ENCODE measurements at places on chromosomes 2 and 18. TPM values are rescaled to one million over a fixed set of nuclear protein-coding genes. Genes with fewer than 3 reads are reported as not detected.

The IL36G gene
- total RNA-seq = not detected

DNA sequence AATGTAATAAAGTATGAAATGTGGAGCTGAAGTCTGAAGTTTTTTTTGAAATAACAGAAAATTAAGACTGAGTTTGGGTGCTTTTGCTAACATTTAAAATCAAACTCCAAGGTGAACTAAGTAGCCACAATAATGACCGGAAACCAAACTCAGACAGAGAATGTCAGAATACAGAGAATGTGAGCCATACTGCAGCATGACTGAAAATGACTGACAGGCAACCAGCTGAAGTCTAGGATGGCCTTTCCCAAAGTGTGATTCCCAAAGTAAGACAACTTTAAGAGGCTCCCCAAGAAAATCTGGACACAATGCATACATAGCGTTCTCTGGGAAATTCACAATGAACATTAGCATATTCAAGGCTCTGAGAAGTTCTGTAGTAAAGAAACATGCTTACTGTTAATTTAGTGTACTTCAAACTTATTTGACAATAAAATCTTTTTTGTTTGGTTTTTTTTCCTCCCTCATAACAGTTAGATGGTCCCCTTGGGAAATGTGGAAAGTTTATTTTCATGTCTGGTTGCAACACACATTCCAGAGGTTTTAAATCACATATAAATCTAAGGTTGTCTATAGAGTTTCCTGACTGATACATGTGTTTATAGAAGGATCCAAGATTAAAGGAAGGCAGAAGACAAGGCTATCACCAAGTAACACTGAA lies 28.6 kb downstream of the PLA2R1 start:
- no peak for DNase-seq

The CPS1 gene
- 6.9 TPM for total RNA-seq

The MAP3K19 gene
- 0.09 TPM for total RNA-seq

- DNase-seq = no peak
Measured at GRCh38 chr2:158753641-158754611, 41.2 kb upstream of the DAPL1 start.

DNA sequence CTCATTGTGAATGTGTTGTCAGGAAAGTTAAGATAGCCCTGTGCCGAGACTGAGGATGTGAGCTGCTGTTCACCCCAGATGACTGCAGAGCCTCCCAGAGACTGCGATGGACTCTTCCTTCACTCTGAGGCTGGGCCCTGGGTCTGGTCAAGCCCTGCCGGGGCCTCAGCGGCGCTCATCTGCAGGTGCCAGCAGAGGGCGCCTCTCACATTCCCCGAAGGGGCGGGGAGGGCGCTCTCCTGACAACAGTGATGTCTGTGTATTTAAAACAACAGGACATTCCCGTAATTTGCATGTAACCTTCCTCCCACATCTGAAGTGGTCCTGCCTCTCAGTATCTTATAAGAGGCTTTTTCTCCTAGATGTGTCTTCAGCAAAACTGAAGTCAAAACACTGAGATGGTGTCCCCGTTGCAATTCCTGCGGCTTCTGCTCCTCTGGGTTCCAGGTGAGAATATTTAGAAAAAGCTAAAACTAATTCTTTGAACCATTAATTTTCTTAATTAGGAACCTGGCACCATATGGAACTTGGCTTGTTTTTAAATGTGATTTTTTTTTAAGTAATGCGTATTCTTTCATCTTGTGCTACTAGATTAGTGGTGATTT lies 1377.9 kb downstream of the RPIA start:
- no peak for DNase-seq

GRCh38 chr18:76426737-76427305 lies 68.2 kb downstream of the ZNF516 start:
- DNase-seq = peak; percentile 75

DNA sequence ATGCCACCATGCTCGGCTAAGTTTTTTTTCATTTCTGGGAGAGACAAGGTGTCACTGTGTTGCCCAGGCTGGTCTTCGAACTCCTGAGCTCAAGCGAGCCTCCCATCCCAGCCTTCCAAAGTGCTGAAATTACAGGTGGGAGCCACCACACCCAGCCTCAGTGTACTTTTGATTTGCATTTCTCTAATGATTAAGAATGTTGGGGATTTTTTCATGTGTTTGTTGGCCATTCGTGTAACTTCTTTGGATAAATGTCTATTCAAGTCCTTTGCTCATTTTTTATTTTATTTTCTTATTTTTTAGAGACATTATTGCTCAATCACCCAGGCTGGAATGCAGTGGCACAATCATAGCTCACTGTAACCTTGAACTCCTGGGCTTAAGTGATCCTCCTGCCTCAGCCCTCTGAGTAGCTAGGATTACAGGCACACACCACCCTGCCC lies 73.1 kb downstream of the TMEM185B start:
- no peak for DNase-seq

DNA sequence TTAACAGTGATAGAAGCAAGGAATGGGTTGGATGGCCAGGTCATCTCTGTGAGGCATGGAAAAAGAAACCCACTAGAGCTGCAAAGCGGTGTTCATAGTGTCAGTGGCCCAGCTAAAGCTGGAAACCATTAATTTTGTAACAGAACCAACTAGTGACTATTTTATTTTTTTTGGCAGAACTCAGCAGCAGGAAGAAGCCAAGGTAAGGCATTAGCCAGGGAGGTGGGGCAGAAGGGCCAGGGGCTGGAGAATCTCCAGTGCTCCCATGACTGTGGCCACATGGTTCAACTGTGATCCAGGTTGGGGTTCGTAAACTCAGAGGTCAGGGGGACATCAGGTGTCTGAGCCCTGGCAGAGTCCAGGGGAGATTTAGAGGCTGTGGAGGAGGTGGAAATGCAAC lies 25.9 kb upstream of the YES1 start:
- DNase-seq = no peak

The KIAA2012 gene
- not detected for total RNA-seq
